SHP77 (cell line): ENCODE measurements at places on chromosomes 7 and 10.

DNA sequence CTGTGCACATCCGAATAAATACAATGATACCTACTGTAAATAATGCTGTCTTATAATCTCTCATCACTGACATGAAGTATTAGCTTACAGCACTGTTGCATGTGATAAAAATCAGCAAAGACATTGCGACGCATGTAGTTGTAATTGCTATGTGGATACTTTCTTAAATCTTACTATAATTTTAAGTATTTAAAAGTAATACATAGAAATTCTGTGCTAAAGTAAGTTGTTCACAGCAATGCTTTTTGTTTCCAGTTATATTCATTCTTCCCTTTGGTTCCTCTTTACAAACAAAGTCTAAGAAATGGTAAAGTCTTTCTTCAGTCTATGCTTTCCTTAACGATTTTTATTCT lies 113.7 kb upstream of the DGKB start:
- no peak for DNase-seq

DNA sequence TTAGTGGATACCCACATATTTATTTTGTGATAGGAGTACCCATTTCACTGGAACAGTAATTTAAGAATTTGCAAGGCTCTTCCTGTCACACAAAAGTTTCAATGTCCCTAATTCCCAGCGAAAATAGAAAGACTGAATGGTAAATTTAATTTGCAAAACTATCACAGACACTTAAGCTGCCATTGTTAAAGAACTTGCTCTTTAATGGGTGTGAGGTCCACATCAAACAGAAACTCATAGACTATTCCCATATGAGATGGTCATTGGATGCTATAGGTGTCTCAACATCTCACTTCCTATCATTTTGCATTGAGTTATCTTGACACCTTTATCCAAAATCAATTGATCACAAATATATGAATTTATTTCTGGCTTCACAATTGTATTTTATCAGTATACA lies 415.9 kb downstream of the GPAM start:
- no peak for DNase-seq

DNA sequence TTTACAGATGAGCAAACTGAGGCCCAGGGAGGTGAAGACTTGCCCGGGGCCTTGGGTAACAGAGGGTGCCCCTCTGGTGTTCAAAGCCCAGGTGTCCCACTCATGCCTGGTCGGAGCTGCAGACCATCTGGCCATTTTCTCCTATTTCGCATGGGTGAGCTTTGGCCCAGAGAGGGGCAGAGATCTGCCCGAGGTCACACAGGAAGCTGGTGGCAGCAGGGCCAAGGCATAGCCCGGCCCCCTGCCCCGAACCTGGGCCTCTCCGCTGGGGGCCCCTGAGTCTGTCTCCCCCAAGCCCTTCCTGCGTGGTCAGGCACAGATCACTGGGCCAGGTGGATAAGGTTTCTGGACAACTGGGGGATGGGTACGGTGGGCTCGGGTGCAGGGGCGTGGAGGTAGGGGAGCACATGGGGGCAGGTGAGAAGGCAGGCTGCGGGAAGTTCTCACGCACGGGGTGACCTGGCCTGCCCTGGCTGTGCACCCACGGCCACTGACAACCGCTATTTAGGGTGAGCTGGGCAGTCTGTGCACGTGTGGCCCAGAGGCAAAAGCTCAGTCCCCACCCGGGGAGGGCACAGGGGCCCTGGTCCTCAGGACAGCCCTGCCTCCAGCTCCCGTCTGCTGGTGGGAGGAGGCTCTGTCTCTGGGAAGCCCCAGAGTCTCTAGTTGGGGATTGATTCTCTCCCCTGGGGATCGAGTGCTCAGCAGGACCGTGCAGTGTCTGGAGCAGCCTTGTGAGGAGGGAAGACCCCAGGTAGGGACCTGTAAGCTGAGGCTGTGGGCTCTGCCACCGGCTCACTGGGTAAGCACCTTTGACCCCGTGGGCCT lies 68.6 kb downstream of the UNCX start:
- DNase-seq: no peak

GRCh38 chr10:326894-327635 lies 191.8 kb downstream of the ZMYND11 start:
- no peak for DNase-seq

DNA sequence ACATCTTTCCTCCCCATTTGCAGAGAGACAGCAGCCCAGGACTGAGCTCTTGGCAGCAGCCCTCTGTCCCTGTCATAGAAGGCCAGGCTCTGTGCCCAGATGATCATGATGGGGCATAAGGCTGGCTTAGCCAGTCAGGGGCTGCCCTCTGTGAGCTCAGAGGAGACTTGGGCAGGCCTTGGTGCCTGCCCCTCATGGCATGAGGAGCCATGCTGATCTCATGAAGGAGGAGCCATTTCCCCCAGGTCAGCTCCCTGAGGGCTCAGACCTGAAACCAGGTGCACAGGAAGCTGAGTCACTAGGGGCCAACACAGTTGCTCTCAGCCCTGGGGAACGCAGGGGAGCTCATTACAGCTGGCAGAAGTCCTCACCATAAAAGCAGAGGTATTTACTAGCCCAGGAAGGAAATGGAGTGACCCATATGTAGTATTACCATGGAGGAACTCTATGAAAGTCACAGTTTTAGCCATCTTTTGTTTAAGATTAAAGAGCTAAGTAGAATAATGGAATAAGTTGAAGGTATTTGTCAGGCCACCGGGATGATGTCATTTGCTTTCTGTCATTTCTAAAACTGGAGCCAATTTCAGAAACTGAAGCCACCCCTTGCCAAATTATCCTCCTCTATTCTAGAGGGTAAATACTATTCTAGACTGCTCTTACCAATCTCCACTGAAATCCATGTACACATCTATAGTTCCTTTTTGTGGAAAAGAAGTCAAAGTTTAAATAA lies 362.4 kb upstream of the ZNF32 start:
- DNase-seq: no peak

DNA sequence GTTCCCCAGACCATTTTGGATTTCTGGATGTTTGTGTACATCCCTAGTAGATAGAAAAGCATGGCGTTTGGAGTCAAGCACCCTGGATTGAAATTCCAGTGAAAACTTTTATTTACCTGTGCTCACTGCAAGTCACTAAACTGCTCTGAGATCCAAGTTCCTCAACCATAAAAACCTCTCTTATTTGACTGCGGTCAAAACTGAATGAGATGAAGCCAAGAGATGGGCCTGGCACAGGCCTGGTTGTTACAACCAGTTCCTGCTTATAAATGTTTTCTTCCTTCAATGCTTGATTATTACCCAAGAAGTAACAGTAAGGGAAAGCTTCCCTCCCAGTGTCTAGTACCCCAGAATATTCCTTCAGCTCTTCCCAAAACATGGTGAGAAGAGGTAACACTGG lies 70.9 kb upstream of the HPS1 start:
- no peak for DNase-seq

DNA sequence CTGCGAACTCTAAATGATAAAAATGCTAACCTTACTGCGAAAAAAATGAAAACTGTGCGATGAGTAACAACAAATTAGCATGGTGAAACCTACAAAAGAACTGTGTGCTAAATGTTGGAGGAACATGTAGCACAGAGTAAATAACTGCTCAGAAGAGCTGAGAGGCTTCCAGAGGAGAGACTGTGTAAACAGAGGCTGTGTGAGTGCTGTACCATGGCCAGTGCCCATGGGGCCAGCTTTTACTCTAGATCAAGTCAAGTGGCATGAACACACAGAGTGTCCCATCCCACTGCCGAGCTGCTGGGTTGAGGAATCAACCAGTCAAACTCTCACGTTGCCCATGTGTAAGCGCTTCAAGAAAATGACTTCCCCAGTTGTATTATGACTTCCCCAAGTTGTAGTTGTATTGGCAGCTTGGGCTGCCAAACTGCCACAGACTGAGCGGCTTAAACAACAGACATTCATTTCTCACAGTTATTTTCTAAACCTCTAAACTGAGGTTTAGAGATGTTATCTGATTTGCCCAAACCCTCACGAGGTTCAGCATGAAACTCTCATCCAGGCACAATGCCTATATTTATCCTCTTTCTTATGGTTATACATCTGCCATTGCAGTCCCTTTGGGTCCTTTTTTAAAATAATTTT lies 270.7 kb downstream of the ABCA13 start:
- DNase-seq: peak; percentile 86

DNA sequence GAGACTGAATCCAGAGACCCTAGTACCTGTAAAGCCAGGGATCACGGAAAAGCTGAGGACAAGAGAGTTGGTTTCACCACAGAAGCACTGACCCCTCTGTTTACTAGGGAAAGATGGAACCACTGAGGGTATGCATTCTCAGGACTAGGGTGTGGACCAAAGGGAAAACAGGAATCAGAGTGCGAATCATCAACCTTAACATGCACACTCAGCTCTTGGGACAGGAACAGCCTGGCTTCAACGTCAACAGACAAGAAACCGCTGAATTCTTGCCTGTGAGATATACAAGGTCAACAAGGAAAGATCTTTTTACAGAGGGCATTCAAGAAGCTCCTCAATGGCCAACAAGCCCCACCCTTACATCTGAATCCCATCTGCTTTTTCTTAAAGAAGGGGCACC lies 14.9 kb downstream of the TNRC18 start:
- DNase-seq: no peak

DNA sequence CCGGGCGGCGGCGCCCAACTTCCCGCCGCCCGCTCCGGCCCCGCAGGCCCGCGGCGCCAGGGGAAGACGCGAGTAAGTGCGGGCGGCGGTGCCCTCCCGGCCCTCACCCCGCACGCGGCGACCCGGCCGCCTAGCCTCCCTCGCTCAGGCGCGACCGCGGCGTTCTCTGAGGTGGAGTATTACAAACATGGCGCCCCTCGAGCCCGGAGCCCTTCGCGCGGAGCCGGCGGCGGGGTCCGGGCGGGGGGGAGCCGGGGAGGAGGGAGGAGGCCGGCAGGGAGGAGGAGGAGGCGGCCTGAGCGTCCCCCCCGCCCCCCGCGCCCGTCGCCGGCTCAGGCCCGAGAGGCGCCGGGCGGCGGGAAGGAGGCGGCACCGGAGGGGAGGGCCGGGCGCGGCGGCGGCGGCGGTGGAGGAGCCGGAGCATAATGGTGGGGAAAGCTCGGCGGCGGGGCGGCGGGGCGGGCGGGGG lies at the start of gene ZMYND11:
Gene ZMYND11 (plus strand): TSS at position 324 of the 469 bp plus-strand sequence. CDS start 44,558 bp downstream, outside the sequence.
- DNase-seq: no peak

GRCh38 chr7:66664590-66665293 lies 36.1 kb downstream of the KCTD7 start:
- no peak for DNase-seq

DNA sequence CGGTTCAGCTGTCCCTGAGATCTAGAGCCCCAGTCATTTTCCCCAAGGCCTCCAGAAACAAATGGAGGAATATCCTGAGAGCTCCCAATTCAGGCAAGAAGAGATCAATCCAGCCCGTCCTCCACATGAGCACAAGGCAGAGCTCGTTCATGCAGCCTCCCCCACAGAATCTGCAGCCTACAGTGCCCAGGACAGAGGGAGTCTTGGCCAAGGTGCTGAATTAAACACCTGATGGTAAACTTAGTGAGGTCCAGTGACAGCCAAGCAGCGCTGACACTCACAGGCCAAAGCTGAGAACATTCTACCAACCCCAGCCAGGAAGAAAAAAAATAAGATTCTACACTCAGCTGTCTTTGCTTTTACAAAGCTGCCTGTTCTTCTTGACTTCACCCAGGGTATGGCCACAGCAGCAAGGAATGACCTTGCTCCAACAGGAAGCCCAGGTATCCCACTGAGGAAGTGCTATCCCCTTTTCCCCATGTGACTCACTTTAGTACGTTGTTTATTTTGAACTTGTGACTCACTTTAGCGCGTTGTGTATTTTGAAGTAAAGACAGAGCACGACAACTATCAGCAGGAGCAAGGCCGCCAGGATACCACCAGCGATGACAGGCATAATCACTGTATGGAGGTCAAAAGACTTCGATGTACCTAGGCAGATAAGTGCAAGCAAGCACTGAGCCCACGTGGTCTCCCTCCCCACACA lies 4.4 kb upstream of the CUZD1 start:
- DNase-seq: no peak

DNA sequence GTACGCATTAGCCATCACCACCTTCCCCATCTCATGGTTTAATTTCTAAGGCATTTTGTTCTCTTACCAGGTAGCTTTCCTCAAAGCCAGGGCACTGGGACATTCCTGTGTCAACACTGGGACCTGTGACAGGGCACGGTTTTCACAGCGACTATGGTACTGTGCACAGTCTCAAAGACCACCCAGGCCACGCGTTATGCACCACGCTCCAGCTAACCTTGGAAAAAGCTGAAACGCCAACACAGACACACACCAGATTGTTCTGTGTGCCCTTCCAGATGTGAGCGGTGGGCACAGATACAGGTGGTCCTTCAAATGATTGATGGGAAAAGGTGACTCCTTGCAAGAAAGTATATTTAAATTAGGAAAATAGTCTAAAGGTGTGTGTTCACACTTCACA lies 337.3 kb downstream of the WDR37 start:
- DNase-seq: no peak

DNA sequence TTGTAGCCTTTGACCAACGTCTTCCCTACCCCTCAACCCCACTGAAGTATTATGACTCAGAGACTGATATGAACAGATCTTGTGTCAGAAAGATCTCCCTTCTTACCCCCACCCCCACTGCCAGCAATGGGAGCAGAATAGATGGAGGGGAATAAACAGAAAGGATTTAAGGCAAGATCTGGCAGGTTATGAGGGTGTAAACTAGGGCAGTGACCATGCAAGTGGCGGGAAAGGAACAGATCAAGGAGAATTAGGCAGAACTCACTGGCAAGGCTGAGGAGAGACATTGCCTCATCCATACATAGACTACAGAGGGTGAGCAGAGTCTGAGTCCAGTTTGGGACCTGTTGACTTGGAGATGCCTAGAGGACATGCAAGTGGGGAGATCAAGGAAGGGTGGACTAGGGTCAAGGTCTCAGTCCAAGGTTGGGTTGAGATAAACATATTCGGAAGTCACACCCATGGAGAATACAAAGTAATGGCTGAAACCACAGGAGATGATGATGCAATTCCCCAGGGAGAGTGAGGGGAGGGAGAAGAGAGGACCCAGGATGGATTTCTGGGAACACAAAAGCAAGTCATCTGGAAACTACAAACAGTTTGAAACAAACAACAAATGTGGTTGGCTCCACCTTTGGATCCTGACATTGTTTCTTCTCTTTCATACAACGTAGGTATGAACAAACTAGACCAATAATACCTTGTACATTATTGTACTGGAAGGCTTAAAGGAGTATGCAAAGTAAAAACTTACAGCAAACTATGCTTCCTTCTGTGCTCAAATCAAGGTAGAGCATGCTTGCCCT lies 44.9 kb upstream of the IL6 start:
- no peak for DNase-seq

- no peak for DNase-seq
Measured at GRCh38 chr7:49580000-49580399, 193.4 kb upstream of the VWC2 start.
